NCI-H2029 treated with DMSO at 0.1 percent for 48 hours (cell line): ENCODE measurements at places on chromosomes 7 and 10.
A peak's percentile ranks its signal among the peaks of the same experiment; 100 is the strongest.

- peak; percentile 74 for DNase-seq
These were observed 225.3 kb downstream of the PTEN start for GRCh38 chr10:88088441-88089340.

- no peak for DNase-seq
These were observed 35.4 kb downstream of the MASTL start for GRCh38 chr10:27190508-27190907.

- no peak for DNase-seq
These were observed 56.4 kb downstream of the CDHR3 start for GRCh38 chr7:106019470-106019820.

- no peak for DNase-seq
These were observed 44.8 kb downstream of the CAMK2B start for GRCh38 chr7:44280636-44280992.

DNA sequence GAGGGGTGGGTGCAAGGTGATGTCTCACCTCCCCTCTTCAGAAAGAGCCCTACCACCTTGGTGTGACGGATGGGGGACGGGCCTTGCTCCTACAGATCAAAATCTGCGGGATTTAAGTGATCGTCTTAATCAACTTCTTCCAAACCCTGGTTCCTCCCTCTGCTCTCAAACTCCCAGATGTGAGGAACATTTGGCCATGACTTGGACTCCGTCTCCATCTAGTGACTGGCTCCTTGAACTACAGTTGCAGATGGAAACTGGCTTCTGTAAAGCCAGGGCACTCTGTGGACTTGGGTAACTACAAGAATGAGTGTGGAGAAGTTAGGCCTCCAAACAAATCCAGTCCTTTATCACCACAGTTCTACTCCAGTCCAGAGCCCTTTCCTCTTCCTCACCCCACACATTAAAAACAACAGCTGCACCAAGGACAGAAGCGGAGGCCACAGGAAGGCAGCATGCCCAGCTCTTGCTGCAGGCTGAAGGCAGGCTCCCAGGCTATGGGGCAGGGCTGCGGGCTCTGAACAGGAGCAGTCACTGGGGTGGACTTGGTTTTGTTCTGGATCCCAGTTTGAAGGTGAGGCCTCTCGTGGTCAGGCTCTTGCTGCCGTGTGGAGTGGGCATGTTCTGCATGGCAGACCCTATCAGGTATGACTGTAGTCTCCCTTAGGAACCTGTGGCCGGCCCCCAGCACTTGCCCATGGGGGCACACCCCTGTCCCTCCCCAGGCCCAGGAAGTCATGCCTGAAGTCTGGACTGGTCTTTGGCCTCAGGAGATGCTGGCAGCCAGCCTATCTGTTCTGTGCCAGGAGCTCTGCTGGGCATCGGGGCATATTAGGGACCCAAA, 79.4 kb downstream of the VWC2 start:
- no peak for DNase-seq

DNA sequence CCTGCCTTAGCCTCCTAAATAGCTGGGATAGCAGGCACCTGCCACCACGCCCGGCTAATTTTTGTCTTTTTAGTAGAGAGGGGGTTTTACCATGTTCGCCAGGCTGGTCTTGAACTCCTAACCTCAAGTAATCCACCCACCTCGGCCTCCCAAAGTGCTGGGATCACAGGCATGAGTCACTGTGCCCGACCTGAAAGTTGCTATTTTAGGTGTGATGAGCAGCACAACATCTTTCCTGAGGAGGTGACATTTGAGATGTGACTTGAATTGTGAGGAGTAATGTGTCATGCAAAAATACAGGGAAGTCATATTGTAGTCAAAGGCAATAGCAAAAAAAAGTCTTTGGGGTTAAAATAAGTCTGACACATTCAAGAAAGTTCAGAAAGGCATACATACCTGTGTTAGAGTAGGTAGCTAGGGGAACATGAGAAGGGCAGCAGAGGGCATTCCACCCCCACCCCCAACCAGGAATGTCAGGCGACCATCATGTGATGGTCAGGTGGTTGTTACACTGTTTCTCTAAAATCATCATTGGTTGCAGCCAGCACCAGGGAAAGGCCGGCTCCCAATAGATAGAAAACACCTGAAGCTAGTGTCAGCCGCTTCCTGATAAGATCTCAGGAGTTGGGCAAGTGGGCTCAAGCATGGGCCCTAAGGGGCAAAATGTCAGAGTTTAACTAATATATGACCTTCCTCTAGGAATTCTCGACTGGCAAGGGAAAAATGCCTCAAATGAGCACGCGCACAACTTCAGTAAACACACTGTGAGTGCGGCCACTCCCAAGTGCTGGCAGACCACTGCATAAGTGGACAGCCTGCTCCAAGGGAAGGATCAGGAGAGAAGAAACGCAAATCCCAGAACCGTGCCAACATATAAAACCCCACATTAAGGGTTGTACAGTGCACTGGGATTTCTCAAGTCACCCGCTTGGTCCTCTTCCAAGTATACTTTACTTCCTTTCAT, at the start of gene TACC2:
Gene TACC2, plus strand, starts transcription at position 803 of the 964 bp plus-strand sequence. CDS start 32,819 bp downstream, outside the sequence.
- DNase-seq = no peak

GRCh38 chr10:44426247-44427034, 41.5 kb upstream of the CXCL12 start:
- no peak for DNase-seq

DNA sequence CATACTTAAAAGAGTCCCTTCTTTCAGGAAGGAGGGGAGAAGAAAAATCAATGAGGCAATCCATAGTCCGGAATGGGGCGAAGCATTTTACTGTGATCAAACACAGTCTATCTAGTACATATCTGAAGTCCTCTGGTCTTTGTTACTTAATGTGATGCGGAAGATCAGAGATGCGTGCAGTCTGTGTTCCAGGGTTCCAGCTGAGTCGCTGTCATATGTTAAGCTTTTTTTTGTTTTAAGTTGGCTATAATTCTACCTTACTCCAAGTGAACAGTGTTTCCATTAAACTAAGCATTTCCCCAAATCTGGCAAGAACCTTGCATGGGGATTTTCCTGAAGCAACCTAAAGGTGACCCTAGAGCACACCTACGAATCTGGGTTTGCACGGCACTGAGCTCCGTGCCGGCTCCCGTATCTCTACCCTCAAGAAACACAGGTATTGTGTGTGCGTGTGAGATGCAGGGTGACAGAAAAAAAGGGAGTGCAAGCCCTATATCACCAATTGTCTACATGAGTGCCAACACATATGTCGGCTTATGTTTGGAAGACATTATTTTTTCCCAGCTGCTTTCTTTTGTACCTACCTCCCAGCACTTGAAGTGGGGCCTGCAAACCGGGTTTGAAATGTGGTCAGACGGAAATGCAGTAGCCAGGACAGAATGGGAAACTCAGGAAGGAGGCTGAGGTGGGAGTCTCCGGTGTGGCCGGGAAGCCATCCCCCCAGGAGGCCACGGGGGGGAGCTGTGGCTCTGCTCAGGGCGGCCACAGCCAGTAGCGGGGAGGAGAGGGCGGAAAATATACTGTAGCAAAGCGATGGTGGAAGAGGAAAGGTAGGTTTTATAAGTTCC, 435.8 kb upstream of the MGMT start:
- DNase-seq = peak; percentile 9

GRCh38 chr10:118028619-118029018, 18.1 kb downstream of the RAB11FIP2 start:
- no peak for DNase-seq

DNA sequence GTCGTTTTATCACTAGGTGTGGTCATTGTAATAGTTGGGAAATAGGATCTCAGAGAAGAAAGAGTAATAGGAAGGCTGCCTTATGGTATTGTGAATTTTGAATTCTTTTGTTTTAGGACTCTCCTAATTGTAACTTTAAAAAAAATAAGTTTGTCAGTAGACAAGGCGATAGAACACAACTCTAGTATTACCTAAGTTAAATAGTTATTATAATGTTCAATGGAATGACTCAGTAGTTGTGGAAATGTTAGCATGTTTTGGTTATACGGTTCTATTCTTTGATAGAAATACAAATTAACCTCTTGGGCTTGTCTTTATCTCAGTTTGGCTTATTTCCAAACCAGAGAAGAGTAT, 1.4 kb downstream of the DNAH11 start:
- no peak for DNase-seq

- DNase-seq = no peak
These were observed 240.9 kb upstream of the IMMP2L start for GRCh38 chr7:111803015-111803758.
